Activated T-cell treated with anti-CD3 and anti-CD28 coated beads for 4 hours (primary cell): ENCODE measurements at places on chromosomes 7 and 10.

GRCh38 chr10:116985611-116986010, 19.4 kb downstream of the SHTN1 start:
- DNase-seq, result no peak

- DNase-seq, result no peak
Measured at GRCh38 chr7:22712999-22713398, 14.0 kb upstream of the IL6 start.

- no peak for DNase-seq
Measured at GRCh38 chr10:20970708-20971107, 73.6 kb upstream of the NEBL start.

DNA sequence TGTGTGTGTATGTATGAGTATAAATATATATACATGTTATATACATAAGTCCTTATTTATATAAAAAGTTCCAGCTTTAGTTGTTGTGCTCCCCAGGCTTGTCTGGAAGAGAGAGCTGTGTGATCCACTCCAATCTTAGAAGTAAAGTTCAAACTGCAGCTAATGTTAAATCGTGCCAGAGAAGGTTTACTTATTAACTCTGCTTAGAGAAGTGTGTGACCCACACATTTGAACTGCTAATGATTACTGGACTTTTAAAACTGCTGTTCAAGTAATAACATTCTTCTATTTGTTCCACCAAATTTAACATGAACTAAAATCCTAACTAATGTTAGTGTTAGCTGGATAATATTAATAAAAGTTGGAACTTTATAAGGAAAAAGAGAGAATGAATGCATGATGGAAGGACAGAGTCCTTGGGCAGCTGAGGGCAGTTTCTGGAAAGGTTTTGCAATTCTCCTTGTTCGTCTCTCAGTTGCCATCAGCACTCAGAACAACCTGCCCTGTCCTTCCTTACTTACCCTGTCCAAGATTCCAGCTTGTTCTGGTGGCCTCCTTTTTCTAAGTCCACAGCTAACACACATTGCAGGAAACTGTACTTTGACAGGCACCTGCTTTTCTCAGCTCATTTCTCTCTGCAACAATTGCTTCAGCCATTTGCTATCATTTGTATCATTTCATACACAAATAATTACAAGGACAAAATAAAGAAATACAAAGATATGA, 162.6 kb downstream of the FAM107B start:
- no peak for DNase-seq

DNA sequence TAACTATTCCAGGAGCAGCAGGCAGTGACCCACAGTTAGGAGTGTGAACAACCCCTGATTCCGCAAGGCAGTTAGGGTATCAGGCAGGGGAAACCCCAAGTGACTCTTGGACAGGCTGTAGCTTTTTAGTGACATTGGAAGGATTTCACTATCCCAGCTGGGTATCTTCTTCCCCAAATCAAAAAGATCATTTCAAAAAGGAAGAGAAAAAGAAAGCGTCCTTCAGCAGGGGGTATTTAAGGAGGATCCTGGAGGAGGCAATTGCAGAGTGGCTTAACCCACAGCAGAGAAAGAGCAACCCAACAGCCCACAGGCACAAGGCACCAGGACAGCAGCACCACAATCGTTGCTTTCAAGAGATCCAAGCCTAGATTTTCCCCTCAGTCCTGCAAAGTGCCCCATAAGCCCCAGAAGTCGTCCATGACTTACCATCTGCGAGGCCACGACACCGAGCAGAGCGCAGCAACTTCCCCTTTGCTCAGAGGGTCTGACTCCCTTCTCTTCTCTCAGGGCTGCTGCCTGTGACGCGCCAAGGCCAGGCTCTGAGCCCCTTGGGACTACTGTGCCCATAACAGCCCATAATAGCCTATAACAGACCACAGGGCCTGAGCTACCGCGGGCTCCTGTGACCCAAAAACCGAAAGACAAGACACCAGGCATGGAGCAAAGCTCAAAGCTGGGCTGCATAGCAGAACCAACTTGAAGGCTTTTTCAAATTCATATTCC, 19.8 kb downstream of the PIK3AP1 start:
- DNase-seq, result no peak

DNA sequence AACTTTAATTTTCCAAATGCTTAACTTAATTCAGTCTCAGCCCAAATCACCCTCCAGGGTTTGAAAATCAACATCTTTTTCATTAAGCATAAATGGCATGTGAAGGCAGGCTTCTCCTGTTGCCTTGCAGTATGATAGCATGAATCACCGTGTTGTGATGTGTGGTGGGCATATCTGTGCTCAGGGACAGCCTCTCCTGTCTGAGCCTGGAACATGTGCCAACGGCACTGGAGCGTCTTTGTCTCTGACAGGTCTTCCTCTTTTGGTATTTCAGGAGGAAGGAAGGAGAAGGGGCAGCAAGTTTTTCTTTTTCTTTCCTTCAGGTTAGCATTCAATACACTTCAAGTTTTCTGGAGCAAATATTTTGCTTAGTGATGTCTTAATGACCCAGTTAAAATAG, 57.6 kb downstream of the LRGUK start:
- no peak for DNase-seq

DNA sequence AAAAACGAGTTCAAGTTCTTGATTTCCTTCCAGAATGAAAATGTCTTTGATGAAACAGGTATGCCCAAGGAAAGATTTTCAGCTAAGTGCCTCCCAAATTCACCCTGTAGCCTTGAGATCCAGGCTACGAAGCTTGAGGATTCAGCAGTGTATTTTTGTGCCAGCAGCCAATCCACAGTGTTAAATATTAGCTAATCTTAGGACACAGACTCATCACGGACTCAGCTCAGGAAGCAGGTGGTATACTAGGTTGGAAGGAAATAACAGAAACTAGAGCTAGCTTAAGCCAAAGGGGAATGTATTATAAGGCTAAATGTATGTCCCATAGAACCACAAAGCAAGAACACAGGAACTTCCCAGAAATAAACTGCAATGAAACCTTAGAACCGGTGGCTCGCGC, 151.0 kb upstream of the PRSS1 start:
- DNase-seq, result no peak

DNA sequence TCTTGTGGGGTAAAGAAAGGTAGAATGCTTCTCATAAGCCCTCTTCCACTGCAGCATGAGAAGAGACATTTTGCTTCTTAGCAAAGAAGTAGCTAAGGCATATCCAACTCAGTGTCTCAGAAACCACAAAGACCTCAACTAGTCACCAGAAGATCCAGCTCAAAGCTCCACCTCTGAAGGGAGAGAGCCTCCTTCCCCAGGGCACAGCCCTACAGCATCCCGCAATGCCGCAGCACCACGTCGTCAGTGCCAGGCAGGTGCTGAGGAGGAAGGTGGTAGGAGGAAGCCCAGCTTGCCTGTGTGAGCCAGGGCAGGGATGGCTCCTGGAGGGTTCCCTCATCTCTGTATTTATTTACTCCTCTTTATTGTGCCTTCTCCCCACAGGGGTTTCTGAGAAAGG, 385.6 kb upstream of the NPVF start:
- no peak for DNase-seq

DNA sequence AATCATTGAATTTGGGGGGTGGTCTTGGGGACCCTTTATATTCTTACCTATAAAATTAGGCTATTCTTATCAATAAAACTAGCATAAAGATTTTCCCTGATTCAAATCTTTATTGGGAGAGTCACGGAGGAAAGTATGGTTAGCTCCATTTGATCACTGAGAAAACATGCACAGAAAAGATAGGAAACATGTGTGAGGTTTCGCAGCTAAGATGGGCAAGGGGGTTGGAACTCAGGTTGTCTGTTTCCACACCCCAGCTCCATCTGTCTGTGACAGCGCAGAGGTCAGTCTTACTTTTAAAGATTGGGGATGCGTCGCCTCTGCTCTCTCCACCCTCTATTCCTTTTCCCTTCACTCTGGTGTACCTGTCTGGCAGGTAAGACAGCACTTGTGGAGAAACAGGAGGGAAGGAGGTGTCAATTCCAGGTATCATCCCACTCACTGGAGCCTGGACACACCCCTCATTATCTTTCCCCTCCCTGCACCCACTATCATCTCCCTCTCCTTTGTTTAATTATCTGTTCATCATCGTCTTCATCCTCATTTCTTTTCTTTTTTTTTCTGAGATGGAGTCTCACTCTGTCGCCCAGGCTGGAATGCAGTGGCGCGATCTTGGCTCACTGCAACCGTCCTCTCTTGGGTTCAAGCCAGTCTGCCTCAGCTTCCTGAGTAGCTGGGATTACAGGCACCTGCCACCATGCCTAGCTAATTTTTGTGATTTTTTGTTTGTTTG, 2.4 kb upstream of the DENND10 start:
- DNase-seq, result no peak

DNA sequence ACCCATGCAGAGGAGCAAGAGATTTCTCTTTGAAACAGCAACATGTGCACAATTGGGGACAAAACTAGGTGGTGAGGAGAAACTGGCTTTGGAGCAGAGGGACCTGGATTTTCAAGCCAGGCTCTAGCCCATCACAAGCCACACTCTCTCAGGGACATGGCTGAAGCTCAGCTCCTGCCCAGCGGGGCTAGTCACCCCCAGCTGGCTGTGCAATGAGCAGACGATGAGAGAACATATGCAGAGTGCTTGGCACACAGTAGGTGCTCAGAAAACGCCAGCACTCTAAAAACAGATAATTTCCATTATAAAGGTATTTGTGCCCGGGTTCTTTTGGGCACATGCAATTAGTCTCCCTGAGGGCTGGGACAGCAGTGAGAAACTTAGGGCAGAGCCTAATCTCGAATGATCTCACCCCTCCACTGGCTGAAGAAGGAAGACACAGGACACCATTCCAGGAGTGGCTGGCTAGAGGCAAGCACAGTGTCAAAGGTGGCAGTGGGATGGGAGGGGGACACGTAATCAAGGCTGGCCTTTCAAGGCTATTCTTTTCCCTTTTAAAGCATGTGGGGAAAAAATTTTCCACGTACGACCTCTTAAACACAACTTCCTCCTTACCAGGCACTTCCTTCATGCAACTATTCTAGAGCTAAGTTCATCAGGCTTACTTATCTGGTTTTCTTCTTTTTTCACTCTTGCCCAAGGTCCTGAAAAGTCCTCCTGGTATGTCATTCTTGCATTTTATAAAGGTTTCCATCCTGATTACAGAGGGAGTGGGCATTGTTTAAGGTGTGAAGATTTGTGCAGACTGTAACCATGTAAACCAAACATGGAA, 15.1 kb downstream of the FAM53B start:
- no peak for DNase-seq
